GM18507 (cell line): ENCODE measurements at places on chromosomes 7 and 10.

- no peak for DNase-seq
Observed at GRCh38 chr10:99084161-99084560, 151.5 kb downstream of the HPSE2 start.

DNA sequence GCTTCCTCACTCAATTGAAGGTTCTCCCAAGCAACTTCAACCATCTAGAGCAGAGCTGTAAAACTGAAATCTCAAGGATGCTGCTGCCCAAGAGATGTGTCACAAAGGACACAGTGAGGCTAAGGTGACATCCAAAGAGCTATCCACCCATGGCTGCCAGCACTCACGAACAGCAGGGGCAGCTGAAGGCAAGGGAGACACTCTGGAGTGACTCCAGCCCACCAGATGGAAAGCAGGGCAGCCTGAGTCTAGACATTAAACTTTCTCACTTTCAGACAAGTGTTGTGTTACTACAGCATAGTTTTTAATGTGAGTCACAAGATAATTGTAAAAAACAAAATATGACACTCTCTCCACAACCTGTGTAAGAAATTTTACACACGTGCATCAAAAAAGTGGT is 113.5 kb downstream of the LARP4B start:
- DNase-seq, result no peak

- no peak for DNase-seq
Observed at GRCh38 chr7:153503093-153503492, 549.1 kb upstream of the DPP6 start.

DNA sequence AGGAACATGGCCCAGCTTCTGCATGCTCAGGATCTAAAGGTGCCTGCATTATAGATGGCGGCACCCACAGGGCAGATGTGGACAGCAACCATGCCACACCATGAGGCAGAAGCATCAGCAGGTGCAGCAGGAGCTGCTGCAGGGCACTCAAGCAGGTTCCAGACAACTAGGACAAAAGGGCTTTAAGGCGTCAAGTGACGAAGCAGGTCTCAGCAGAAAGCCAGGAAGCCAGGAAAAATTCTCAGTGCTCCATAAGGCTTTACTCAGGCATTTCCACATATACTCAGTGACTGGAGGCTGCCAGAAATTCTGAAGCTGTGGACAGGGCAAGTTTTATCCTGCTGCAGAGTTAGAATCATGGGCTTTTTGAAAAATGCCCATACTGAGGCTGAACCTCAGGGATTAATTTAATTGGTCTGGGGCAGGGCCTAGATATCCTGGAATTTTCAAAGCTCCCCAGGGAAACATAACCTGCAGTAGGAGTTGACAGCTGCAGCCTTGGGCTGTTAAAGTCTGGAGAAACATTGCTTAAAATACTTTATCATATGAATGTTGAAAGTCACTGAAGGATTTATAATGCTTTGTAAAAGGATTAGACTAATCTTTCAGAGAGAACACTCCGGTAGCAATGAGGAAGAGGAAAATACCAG is 68.1 kb upstream of the RNF148 start:
- DNase-seq, result no peak

GRCh38 chr7:158133057-158133456 is 454.6 kb downstream of the PTPRN2 start:
- no peak for DNase-seq

- no peak for DNase-seq
Observed at GRCh38 chr7:56028942-56029630, 22.2 kb downstream of the PSPH start.

- DNase-seq, result no peak
Observed at GRCh38 chr7:142131439-142132185, 20.1 kb downstream of the MGAM2 start.

- DNase-seq, result no peak
Observed at GRCh38 chr10:62024026-62024701, 122.7 kb downstream of the ARID5B start.
